Forelimb muscle (tissue), 1 donor: ENCODE measurements at places on chromosomes 2 and 18.

- no peak for DNase-seq
Observed at GRCh38 chr2:211598238-211598637, 940.4 kb downstream of the ERBB4 start.

DNA sequence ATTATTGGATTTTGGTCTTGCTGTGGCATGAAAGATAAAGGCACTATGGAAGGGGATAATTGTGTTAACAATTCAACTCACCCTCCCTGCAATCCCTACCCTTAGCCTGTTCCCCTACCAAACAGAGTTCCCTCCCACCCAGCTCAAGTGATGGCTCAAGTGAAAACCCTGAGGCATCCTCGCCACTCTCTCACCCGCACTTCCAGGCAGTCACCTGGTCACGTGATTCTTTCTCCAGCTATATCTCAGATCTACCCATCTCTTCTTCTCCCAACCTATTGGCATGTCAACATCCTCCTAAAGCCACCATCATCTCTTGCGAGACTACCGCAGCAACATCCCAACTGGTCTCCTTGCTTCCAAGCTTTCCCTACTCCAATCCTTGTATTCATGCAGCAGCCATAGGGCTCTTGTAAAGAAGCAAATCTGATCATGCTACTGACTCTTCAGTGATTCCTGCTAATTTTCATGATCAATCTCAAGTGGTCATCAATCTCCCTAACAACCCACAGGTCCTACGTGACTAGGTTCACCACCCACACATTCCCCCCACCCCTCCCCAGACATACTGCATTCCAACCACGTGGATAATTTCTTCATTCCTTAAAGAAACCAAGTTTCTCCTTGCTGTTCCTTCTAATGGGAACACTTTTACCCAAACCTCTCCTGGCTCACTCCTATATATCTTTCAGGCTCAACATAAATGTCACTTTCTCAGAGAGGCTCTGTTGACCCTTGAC, 66.7 kb downstream of the MBD2 start:
- no peak for DNase-seq

DNA sequence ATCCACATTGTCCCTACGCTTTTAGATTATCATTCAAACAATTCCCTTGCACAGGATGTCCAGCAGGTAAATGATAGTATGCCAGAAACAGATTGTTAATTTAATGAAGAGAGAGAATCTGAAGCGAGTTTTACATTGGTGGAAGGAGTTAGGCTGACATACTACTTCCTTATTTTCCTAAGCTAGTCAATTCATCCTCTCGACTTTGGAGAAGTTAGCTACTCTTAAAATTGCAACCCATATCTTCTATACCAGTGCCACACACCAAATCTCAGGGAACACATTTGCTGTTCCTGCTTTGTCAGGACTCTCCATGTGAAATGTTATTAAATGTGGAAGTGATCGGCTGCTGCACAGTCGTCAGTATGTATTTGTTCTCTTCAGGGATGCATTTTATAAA, 249.2 kb downstream of the NAPG start:
- DNase-seq, result no peak

DNA sequence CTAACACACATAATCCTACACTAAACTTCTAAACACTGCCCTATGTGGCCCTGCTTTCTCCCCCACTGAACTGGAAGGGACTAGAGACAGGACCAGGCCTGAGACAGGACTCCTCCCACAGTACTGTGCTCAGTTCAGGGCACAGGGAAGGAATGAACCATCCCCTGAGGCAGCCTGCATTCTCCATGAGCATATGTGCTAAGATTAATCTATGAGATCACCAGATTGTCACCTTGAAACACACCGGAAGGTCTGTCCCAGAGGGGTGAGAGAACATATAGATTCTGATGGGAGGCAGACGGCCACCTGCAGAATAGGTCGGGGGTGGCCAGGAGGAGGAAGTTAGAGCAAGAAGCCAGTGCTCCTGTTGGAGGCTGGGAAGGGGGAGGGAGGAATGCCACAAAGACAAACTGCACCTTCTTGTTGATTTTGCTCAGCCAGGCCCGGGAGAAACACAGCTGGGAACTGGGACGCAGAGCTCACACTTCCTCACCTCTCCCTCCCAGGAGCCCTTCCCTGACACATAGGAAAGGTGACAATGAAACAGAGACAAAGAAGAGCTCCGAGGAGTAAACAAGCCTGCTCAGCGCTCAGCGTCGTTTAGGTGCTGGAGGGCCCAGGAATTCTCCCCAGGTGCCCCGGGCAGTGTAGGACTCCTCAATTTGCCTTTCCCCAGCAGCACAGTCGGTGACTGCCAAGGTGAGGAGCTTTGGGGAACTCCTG, 52.1 kb downstream of the ZBTB7C start:
- no peak for DNase-seq

DNA sequence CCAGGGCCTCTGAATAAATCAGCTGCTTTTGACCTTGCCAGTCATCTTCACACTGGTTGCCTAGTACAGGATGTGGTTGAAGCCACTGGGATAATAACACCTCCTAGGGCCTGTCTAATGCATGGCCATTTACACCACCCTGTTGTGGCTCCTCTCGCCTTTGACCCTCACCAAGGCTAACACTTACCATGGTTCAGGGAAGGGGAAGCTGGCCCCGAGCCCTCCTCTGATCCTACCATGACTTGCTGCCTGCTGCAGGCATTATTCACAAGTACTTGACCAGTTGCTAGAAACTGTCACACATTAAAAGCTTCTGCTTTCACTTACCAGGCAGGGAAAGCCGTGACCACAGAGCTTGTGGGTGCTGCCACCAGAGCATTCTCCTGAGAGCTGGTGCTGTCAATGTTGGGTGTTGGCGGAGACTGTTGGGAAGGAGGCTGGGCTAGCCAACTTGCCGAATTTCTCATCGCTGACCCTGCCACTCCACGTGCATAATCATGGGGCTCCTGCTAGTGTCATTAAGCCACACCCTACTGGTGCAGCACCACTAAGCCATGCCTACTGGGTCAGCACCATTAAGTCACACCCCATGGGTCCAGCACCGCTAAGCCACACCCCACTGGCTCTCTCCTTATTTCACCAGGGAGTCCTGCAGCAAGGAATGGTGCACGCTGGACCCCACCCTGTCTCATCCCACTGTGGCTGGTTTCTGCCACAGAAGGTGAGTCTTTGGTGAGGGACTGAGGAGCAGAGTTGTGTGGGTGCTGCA, 47.0 kb upstream of the TTC39C start:
- DNase-seq, result no peak

- no peak for DNase-seq
Observed at GRCh38 chr2:239146011-239146641, 254.7 kb downstream of the HDAC4 start.

- DNase-seq, result no peak
Observed at GRCh38 chr2:136051725-136052048, 66.3 kb upstream of the DARS1 start.

GRCh38 chr2:62539606-62540407, 33.8 kb upstream of the TMEM17 start:
- DNase-seq, result no peak

DNA sequence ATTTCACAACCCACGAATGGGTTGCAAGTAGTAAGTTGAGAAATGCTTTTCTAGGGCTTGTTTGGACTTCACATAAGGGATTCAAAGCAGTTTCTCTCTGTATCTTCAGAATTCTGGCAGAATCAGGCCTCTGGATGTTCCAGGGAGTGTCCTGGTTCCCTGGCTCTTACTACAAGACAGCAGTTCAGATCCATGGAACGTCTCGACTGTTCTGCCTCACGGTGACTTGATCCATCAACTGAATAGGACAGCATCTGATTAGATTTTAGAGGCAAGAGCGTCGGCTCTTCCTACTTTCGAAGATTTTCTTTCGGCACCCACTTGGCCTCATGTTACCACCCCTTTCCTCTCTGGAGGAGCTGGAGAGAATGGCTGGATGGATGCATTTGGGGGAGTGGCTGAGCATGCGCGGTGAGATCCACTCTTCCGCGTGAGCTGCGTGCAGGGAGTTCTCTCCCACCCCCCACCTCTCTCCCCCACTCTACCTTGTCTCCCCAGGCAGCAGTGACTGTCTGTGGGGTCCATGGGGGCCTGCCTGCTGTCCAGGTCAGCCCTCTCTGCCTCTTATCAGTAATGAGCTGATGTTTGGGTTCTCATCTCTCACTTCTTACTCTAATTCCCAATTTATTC, 132.5 kb downstream of the VAPA start:
- no peak for DNase-seq

- DNase-seq, result no peak
Observed at GRCh38 chr2:151038516-151038915, 223.1 kb downstream of the RBM43 start.

- DNase-seq, result no peak
Observed at GRCh38 chr2:25301453-25302352, 40.0 kb downstream of the DNMT3A start.

- DNase-seq, result no peak
Observed at GRCh38 chr18:70454704-70455322, 166.0 kb downstream of the SOCS6 start.

DNA sequence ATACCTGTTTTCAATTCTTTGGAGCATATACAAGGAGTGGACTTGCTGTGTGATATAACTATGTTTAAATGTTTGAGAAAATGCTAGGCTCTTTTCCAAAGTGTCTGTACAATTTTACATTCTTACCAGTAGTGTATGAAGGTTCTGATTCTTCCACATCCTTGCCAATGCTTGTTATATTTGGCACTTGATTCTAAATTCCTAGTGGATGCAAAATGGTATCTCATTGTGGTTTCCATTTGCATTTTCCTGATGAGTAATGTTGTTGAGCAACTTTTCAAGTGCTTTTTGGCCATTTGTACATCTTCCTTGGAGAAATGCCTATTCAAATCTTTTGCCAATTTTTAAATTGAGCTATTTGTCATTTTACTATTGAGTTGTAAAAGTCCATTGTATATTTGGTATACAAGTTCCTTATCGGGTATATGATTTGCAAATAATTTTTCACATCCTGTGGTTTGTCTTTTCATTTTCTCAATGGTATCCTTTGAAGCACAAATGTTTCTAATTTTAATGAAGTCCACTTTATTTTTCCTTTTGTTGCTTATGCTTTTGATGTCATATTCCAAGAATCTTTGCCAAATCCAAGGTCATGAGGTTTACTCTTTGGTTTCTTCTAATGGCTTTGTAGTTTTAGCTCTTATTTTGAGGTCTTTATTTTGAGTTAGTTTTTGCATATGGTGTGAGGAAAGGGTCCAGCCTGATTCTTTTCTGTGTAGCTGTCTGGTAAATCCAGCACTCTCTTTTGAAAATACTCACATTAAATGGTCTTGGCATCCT, 33.2 kb upstream of the CWC22 start:
- DNase-seq, result peak; percentile 22

DNA sequence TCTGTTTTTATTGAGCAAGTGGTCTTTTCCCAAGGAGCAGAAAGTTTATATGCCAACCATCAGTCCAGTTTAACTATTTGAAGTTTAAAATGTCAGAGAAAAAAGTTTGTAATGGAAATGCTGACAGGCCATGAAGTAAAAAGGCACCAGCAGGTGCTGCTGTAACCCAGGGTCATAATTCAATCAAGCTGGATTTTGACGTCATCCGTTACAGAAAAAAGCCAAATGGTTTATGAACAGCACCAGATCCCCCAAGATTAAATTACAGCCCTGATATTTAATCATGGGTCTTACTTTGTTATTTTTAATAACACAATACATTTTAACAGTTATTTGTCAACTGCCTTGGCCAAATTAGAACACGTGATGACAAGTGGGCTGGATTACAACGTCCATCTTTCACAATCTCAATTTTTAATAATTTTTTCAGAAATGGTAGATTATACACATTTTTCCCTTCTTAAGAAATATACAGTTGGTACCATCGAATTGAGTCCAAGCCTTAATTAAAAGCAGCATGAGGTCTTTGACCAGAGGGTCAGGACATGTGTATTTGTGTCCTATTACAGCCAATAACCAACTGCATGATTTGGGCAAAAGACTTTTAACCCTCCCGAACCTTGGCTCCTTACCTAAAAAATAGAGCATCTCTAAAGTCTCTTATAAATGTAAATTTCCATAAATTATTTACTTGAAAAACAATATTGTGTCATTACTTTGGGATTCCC, 10.0 kb downstream of the TCF4 start:
- DNase-seq, result no peak

GRCh38 chr2:69022548-69022947, 9.6 kb downstream of the ANTXR1 start:
- DNase-seq, result no peak

GRCh38 chr2:208579678-208580077, 173.1 kb downstream of the PTH2R start:
- DNase-seq, result no peak

GRCh38 chr2:97011977-97012569, 25.7 kb upstream of the FAM178B start:
- DNase-seq, result peak; percentile 45

DNA sequence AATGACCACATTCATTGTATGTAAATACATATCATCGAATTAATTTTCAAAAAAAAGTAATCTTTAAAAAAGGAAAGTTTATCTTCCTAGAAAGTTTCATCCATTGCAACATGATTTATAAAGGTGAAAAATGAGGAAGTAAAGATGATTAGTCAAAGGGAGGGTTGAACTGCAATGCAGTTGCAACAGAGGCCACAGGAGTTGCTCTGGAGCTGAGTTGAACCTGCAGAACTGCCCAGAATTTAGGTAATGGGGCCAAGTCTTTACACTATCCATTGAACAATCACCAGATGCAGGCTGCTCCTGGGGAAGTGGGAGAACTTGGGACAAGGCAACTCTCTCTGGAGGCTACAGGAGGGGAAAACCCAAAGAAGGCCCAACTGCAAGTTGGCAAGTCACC, 390.7 kb downstream of the METTL4 start:
- no peak for DNase-seq

DNA sequence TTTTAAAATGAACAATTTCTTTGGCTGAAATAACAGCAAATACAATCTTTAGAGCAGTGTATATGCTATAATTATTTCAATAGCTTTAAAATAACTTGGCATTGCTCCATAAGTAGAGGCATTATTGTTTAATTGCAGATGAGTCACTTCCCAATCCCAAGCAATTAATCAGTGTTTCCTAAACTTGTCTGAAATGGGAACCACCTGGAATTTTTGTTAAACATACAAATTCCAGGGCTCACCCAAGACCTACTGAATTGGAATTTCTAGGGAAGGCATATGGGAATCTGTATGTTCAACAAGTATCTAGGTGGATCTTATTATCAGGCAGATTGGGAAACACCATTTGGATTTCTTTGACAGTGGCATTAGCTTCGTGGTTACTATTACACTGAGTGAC, 27.1 kb upstream of the FMNL2 start:
- no peak for DNase-seq

DNA sequence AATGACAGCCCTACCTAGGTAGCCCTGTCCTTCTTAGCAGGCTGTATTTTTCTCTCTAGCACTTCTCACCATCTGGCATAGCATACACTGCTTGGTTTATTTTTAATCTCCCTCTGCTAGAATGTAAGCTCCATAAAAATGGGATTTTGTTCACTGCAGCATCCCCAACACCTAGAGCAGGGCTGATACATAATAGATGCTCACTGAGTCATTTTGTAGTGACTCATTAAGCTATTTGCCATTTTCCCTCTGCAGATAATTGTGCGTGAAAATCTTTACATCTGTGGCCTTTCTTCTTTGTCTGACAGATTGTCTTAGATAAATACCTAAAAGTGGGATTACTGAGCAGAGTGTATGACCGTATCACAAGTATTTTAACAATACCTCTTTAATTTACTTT, 82.5 kb downstream of the CERS6 start:
- no peak for DNase-seq
